ENCODE measurements at places on chromosomes 13 and 19. TPM values are rescaled to one million over a fixed set of nuclear protein-coding genes. Genes with fewer than 3 reads are reported as not detected.

DNA sequence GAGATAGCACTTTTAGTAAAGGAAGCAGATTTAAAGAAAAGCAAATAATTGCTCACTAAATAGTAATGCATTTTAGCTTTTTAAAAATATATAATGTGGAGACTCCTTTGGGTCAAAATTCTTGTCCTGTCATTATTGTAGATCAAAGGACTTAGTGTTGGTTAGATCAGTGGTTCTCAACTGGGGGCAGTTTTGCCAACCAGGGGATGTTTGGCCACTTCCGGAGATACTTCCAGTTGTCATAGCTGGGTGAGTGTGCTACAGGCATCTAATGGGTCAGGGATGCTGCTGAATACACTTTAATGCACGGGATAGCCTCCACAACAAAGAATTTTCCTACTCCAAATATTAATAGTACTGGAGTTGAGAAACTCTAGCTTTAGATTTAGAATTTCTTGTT, 126.8 kb downstream of the LMO7 start:
- no peak for DNase-seq

EFNA2 gene
- 14.9 TPM for polyA plus RNA-seq

GRCh38 chr13:110125613-110126272, 181.2 kb downstream of the COL4A1 start:
- DNase-seq: no peak

COL4A1 gene
- 65.0 TPM for polyA plus RNA-seq

Measured in brain (organoid and tissue), 16 donors.